ENCODE measurements at places on chromosomes 11 and 22.
A peak's percentile ranks its signal among the peaks of the same experiment; 100 is the strongest.

DNA sequence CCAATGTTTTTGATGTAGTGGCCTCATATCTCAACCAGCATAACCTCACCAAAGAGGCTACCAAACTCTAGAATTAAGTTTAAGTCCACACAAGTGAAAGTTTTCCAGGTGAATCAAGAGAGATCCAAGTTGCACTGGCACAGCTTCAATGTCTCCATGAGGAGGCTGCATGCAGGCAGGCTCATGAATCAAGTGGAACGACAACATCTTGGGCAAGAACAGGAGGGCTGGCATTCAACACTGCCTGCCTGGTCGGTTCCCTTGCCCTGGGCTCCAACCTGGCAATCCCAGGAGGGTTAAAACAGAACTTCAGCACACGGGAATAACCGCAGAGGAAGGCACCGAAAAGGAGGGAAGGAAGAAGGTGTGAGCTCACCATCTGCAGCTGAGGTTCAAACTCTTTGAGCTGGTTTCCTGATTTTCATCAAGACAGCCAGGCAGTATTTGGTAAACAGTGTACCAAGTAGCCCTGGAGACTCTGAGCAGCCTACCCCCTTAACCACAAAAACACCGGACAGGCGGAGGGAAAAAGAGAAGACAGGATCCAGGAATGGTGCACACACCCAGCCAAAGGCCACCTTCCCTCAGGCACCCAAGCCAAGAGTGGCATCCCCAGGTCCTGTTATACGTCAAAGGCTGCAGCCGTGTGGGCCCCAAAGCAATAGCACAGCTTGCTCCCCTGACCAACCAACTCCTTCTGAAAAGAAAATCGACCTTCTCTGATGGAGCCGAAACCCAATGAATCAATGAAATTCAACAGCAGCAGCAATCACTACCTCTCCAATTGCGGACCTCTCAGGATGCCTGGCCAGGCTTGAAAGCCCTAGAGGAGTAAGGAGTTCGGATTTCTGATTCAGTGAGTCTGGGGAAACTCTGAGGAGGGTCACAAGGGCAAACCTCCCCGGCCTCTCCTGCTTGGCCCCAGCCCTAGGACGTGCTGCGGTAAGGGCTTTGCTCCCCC is 1.3 kb downstream of the PACSIN2 start:
- ATAC-seq, result peak; percentile 27

DNA sequence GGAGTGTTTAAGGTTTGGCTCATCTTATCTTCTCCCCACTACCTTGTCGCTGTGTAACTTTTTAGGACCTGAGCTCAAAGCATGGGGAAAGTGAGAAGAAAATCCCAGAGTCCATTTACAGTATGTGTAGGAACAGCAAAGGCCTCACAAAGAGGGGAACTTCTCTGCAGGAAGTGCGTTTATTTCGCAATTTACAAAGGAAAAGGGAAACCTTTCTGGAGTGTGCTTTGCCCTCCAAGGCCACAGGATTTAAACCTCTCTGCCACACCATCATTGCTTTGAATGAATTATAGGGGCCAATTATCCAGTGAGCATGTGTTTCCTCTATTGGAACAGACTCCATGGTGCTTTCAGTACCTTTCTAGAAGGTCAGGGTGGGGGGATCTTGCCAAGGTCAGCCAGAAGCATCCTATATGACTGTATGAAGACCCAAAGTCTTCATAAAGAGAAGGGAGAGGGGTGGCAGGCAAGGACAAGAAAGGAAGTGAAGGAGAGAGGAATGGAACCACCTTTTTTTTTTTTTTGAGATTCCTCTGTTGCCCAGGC is 68.1 kb upstream of the LMO2 start:
- no peak for ATAC-seq

GRCh38 chr11:86798988-86799387 is 1.4 kb upstream of the PRSS23 start:
- no peak for ATAC-seq

DNA sequence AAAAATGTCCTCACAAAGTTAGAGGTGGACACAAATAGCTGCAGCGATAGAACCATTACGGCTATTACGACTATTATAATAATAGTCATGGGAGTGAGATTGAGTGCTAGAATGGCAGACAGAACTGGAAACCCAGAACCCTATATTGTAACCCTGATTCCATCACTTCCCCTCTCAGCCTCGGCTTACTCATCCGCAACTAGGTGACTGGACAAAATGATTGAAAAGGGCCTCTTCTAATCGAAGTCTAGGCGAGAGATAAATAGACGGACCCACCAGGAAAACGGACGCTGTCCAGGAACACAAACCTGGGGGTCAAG is 629 bp downstream of the PSMA1 start:
- peak; percentile 62 for ATAC-seq

DNA sequence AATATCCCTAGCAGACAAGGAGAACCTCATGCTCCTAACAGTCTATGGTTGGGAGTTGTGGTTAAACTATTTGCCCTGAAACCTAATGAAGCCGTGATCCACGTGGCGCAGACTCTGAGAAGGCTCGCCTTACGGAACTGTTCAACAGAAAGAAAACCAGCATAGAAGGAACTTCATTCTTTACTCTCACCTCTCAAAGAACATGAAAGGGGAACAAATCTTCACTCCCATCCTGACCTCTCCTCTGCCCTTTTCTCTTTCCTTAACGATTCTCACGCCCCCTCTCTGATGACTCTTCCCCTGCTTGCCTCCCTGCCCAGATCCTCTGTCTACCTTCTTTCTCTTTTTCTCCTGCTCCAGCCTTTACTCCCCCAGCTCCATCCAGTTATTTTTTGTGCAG is 54.2 kb downstream of the IRAG1 start:
- no peak for ATAC-seq

DNA sequence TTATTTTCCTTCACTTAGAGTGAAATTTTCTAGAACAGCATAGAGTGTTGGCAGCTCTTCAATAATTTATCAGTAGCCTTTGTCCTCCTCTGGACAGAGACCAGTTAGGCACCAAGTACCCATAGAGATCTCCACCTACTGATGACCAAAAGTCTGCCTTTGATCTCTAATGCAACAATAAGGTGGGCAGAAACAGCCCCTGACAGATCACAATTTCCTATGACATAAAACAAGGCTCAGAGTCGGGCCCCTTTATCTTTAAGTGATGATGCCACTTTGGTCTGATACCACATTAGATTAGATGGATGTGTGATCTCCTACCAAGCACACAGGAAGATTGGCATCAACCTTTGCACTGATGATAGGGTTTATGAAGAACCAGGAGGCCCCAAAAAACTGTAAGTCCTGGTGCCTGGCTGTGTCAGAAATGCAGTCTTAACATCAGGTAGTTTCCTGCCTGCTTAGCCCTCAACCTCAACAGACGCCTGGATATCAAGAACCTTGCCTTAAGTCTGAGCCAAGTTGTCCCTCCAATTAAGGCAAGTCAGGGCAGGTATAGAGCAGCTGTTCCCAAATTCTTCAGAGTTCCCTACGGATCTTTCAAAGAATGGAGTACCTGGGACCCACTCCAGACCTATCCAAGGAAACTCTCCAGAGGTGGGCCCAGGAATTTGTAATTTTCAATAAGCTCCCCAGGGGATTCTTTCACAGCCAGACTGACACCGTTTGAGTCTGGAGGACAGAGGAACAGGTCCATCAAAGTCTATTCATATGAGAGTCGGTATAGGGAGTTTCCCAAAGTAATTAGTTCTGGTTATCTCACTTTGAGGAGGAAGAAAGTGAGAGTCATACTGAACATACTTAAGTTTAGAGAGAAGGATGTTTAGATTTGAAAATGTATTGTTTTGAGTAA is 30.6 kb upstream of the TMPRSS4 start:
- ATAC-seq, result peak; percentile 75

DNA sequence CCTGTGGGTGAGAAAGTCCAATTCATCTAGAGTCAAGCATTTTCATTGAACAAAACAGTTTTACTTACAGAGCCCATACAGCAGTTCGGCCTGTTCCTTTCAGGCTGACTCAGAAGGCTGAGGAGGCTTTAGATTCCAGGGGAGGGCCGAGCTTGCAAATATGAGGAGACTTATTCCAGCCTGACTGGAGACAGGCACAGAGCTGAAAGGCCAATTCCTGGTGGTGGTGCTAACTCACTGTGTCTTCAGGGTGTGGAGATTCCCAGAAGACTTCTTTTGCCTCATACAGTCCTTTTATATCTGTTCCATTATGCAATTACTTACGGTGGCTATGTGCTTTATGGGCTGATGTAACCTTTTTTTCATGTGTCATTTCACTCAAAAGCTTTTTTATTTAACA is at the start of gene OR51E2:
Gene OR51E2, minus strand, starts transcription at position 269 of the 400 bp plus-strand sequence. CDS start 15,142 bp downstream, outside the sequence.
- no peak for ATAC-seq

- no peak for ATAC-seq
Measured at GRCh38 chr11:16862726-16863125, 124.3 kb downstream of the C11orf58 start.
